ENCODE measurements at places on chromosomes 1 and 21.
A peak's percentile ranks its signal among the peaks of the same experiment; 100 is the strongest.

- DNase-seq, result no peak
Observed at GRCh38 chr1:203526572-203526971, 32.6 kb downstream of the OPTC start.

GRCh38 chr1:201022820-201023516 is 546 bp downstream of the KIF21B start:
- DNase-seq, result peak; percentile 32

DNA sequence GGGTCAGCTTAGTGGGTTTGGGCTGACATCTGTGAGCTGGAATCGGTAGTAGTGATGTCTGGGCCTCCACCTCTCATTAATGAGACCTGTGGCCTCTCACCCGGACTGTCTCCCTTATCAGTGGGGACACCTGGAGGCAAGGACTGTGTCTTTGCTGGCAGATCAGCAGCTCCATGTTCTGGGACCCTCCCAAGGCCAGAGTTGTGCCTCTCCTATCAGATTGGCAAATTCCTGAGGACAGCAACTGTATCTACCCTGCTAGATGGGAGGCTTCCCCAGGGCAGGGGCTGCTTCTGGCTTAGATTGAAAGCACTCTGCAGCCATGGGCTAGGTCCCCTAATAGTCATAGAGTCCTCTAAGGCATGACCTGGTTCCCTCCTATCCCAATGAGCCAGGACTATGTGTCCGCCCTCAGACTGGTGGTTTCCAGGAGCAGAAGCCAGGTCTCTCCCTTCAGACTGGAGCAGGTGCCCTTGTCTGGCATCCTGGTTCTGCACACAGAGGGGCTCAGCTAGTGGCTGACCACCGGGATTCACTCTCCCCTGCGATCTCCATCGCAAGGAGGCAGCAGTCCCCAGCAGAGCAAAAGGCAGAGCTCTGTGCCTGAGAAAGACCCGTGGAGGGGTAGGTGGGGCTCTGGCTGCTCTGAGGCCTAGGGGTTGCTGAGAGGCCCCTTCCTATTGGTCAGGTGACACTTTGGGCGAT is 5.8 kb downstream of the DRAXIN start:
- DNase-seq, result no peak

- no peak for DNase-seq
Observed at GRCh38 chr1:16014509-16015482, 3.0 kb downstream of the HSPB7 start.

GRCh38 chr1:93159337-93159736 is 20.9 kb downstream of the TMED5 start:
- no peak for DNase-seq

- peak; percentile 84 for DNase-seq
Observed at GRCh38 chr1:236685917-236686814, at the start of gene ACTN2. TSS of gene ACTN2 (plus strand) at chr1:236686499. CDS start at chr1:236686674, 175 bp downstream.

GRCh38 chr1:179298952-179299351 is 5.4 kb downstream of the SOAT1 start:
- DNase-seq, result no peak

- no peak for DNase-seq
Observed at GRCh38 chr1:67741121-67741520, 56.1 kb downstream of the GADD45A start.

DNA sequence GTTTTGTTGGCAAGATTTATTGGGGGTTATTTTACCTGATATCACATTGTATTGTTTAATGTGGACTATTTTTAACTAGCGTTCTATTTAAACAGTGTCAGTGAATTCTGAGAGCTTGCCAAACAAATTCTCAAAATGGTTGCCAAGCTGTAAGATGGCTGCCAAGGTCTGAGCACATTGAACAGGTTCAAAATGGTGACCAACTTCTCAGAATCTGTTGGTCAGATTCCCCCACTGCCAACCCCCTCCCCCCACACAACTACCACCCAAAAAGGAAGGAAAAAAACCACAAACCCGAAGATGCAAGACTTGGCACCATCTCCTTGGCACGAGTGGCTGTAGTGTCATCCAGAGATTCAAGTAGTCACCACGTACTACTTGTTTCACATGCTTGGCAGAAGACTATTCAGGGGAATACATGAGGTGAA is 159.1 kb downstream of the NFIA start:
- peak; percentile 6 for DNase-seq

DNA sequence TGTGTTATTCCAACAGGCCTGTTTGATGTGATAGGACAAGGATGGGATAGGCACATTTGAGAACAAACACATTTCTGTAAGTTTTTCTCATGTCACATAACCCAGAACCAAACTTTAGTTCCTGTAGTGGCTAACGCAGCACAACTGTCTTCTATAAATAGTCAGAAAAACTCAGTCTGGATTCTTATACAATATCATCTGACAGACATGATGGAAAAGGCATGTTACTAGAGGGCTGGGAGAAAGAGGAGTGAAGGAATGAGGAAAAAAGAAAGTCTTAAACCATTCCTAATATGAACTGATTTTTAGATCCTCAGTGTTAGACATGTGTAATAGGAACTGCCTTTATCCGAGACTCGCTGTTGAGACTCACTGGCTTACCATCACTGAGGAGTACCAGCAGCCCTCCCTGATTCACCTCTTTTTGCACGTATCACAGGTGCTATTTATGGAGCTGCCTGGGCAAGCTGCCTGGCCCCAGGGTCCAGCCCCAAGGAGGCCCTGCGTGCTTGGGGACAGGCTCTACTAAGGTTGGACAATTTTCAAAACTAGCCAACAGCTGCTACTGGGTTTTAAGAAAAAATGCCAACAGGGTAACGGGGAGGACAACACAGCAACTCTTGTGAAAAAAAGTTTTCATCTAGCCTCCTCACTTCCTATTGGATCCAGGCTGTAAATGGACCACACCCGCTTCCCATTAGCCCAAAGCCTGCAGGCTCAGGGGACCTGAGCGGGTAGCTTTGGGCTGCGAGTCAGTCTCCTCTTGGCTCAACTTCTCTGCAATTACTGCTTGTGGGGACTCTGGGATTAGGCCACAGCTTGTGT is 30.7 kb upstream of the SERBP1 start:
- no peak for DNase-seq
